ENCODE measurements at places on chromosomes 3 and 15.

DNA sequence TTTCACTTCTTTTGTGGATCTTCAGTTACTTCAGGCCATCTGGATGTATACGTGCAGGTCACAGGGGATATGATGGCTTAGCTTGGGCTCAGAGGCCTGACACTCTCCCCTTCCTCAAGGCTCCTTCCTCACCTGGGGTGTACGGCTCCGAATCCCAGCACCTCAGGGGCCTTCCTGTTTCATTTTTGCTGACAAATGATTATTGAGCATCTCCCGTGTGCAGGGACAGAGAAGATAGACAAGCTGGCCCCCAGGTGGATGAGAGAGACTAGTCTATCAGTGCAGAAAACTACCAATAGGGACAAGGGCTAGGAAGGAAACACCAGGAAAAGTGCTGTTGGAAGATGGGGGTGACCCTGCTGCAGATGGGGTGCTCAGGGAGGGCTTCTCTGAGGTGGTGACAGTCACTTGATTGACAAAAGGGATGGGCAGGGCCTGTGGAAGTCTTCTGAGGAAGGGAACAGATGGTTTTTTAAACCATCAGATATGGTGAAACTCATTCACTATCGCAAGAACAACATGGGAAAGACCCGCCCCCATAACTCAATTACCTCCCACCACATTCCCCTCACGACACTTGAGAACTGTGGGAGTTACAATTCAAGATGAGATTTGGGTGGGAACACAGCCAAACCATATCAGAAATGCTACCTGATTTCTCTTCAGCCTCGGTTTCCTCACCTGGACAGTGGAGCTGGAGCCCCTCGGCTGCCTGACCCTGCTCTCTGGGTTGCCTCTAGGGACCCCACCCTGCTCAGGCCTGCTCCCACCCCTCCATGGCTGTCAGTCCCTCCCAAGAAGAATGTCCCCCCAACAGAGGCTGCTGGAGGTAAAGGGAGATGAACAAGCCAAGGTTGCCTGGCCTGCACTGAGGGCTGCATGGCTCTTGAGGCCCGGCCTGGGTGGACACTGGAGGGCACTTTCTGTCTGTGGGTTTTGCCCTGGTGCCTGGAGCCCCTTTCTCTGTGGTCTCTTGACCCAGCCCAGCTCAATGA, 37.2 kb upstream of the ACAD9 start:
- DNase-seq, result no peak

GRCh38 chr3:23442598-23443383, 239.7 kb downstream of the UBE2E2 start:
- no peak for DNase-seq

GRCh38 chr3:53114412-53115074, 15.7 kb downstream of the RFT1 start:
- DNase-seq, result no peak

DNA sequence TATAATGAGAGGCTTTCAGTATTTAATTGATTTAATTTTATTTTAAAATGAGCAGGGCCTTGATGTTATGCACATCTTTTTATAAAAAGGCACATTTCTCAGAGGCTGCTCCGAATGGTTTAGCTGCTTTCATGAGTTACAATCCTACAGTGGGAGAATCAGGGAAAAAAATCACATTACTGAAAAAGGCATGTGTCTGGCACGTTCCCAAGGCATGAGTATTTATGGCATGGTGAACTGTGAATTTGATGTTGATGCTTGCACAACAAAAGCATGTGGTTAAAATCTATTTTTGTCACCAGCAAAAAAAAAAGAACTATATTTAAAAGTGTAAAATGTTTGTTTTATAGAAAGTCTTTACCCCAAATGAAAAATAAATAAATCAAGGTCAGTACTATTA, 485.2 kb upstream of the ROBO2 start:
- no peak for DNase-seq

DNA sequence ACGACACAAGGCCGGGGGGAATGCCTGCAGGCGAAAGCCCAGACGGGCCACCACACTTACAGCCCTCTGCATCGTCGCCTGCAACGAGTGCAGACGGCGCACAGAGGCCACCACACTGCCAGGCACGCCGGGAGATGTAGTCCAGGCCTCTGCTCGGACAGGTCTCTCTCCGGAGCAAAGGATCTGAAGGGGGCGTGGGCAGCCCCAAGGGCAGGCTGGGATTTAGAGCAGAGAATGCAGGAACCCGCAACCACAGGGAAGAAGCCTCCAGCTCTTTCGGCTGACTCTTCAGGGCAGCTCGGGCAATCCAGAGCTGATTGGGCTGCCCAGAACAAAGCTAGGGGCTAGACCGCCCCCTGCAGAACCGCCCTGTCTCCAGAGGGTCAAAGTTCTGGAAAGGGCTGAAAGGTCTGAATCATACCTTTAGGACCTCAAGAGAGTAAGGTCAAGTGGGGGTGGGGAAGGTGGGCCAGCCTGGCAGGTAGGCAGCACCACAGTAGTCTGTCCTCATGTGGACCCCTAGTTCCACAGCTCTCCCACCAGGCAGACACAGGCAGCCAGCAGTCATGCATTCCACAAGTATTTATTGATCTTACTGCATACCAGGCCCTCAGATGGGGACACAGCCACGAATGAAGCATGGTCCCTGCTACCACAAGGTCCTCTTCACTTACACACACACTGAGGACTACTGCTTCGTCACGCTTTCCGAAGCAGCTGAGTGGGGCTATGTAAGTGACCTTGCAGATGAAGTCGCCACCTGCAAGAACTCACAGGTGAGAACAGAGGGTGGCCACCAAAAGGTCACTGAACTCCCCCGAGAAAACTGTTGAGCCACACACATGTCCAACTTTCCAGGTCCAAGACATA, at the start of gene AMT:
Gene AMT (minus strand): TSS at position 95 of the 870 bp plus-strand sequence. CDS start 23 bp downstream, at position 72.
- DNase-seq, result no peak

DNA sequence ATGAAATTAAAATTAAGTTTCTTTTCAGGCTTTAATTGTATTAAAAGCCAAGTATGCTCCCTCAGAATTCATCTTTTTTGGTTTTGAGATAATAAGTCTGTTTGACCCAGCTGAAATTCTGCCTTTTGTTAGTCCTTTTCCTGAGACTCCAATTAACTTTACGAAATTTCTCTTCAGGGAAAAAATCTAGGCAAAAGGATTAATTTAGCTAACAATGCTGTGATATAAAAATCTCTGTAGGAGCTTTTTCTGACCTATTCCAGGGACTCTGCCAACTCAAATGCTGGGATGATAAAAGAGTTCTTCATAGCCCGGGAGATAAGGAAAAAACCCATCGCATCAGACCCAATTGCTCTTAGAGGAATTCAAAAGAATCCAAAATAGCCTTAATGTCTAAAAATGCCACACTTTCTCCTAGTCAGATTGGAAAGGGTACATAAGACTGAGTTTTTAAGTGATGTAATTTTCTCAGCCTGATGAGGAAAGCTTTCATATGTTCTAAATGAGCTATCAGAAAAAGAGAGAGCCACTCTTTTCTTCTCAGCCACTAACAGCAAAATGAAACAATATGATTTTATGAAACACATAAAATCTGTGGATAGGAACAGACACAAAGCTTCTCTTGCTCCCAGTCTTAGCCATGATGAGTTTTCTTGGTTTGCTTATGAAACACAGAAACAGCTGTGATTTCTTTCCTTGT, 405.1 kb downstream of the ROBO1 start:
- no peak for DNase-seq

DNA sequence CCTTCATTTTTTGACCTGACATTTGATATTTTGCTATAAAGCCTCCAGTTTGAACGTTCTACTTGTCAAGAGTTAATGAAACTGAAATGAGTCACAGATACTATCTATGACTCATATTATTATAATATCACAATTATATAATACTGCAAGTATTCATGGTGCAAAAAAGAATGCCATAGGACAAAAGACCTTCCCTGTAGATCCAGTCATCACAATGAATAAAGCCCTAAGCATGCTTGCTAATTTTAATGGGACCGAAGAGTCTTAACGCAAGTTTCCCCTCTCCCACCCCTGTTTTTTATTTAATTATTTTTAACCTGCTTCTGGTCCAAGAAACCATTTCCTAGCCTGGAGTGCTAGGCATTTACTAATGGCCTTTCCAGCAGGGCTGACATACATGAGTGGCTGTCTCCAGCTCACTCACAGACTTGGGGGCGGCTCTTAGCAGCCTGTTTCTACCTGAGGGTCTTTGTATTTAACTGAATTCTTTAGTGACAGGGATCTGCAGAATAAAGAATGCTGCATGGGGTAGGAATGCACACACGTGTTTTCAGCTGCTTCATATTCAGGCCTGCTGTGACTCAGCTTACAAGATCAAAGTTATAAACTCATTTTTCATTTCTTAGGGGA, 61.2 kb downstream of the THBS1 start:
- DNase-seq, result no peak

GRCh38 chr3:77795013-77795412, 755.1 kb downstream of the ROBO2 start:
- DNase-seq, result no peak

- DNase-seq, result no peak
Observed at GRCh38 chr3:15794303-15794771, 3.4 kb downstream of the ANKRD28 start.

GRCh38 chr3:136899622-136900158, 37.7 kb downstream of the NCK1 start:
- DNase-seq, result no peak

DNA sequence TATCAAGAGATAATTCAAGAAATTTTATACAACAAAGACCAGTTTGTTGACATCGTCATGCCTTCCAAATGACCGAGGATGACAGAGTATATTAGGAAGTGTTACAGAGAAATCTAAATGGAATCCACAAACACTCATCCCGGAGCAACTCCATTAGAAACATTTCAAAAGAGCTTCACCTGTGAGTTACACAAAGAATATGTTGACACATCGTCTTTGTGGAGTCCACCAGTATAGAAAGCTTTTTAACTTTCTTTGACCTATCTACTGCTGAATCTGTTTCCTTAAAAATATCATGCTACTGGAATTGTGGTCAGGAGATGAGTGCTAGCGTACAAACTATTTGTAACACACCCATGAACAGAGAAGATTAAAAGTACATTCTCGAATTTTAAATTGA, 130.4 kb downstream of the SUCLG2 start:
- no peak for DNase-seq

DNA sequence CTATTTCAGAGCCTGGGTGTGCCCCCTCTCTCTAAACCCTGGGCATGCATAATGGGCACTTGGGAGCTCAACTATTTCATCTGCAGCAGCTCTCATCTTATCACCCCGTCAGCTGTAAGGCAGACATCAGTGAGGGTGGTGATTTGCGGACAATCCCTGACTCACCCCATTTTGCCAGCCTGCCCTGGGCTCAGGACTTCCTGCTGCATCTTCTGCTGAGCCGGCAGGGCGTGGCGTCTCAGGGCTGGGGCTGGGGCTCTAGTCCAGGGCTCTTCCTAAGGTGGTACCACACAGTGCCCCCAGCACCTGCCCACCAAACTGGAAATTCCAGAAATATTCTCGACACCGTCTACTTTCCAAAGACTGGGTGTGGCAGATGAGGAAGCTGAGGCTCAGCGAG, 925 bp upstream of the PSTPIP1 start:
- no peak for DNase-seq

- DNase-seq, result no peak
Observed at GRCh38 chr15:70247281-70247680, 149.6 kb upstream of the TLE3 start.

- no peak for DNase-seq
Observed at GRCh38 chr3:57160076-57160764, 4.9 kb downstream of the IL17RD start.

DNA sequence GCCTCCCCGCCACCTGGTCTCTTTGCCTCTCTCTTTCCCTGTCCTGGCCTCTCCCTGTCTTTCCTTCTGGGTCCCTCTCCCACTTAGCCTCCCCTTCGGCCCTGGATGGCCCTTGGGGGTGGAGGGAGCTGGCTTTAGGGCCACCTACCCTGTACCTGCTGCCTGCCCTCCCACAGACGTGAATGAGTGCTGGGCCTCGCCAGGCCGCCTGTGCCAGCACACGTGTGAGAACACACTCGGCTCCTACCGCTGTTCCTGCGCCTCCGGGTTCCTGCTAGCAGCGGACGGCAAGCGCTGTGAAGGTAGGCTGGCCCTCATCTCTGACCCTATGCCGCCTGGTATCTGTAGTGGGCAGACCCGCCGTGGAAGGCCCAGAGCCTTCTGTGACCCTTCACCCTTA, 80.7 kb downstream of the FBLN2 start:
- DNase-seq, result no peak

DNA sequence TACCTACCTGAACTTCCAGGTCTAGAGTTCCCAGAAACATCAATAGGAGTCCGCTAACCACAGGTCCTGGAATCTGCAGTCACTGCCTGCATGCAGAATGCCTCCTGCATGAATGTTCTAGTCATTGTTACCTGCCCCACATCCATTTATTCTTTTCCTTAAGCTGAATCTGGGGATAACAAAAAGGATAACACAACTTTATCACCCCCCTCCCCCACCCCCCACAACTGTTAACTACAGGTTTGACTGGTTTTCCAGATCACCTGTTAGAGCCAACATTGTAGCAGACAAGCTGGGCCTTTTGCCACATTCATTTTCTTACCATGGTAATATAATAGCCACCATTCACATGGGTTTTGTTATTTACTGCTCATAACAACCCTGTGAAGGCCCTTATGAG, 4.6 kb upstream of the CTSH start:
- DNase-seq, result no peak

- DNase-seq, result no peak
Observed at GRCh38 chr3:70840106-70840870, 527.9 kb upstream of the MDFIC2 start.

GRCh38 chr3:9862391-9863057, 17.5 kb downstream of the CIDEC start:
- no peak for DNase-seq

DNA sequence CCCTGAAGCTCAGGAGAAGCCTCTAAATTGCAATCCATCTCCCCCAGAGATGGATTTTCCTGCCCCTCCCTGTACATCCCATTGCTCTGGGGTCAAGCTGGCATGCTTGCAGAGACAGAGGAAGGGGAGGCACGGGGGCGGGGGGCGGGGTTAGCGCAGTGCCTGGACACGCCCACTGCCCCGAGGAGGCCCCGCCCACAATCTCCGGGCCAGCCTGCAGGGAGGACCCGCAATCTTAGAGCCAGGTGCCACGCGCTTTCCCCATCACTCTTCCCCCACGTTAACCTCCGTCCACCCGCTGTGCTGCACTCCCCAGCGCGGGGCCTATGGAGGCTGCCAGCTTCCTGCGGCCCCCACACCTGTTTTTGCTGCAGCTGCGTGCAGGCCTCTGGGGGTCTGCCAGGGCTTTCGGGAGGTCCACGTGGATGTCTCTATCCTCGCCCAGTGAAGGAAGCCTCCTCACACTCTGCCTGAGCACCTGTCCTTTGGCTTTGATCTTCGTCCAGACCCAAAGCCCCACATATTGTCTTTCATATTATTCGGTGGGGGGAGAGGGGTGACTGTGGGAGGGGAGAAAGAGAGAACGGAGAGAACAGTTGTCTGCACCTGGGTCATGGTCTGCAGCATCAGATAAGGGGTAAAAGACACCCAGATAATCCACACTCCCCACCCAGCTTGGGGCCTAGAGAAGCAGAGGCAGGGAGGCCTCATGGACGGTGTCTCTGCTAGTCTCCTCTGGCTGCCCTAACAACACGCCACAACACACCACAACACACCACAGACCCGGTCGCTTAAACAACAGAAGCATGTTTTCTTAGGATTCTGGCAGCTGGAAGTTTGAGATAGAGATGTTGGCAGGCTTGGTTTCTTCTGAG, 118.0 kb upstream of the MEF2A start:
- no peak for DNase-seq

GRCh38 chr3:119175872-119176756, 2.7 kb downstream of the UPK1B start:
- no peak for DNase-seq
